Right renal cortex interstitium (tissue), 3 donors: ENCODE measurements at places on chromosomes 6 and 20. TPM values are rescaled to one million over a fixed set of nuclear protein-coding genes. Genes with fewer than 3 reads are reported as not detected.

CALHM5 gene
- polyA plus RNA-seq: 3.3 TPM

NKX2-2 gene
- polyA plus RNA-seq: not detected

ARMC12 gene
- polyA plus RNA-seq: 0.48 TPM

RBBP8NL gene
- 1.5 TPM for polyA plus RNA-seq

ZNF165 gene
- 4.3 TPM for polyA plus RNA-seq

GRCh38 chr20:21901470-21902275 lies 196.2 kb downstream of the PAX1 start:
- no peak for DNase-seq

- DNase-seq: no peak
Observed at GRCh38 chr6:11425431-11425871, 112.1 kb upstream of the TMEM170B start.

GRCh38 chr6:28208111-28208659 lies 16.9 kb upstream of the ZSCAN9 start:
- no peak for DNase-seq
